GM12891 (cell line): ENCODE measurements at places on chromosomes 5 and 9.

DNA sequence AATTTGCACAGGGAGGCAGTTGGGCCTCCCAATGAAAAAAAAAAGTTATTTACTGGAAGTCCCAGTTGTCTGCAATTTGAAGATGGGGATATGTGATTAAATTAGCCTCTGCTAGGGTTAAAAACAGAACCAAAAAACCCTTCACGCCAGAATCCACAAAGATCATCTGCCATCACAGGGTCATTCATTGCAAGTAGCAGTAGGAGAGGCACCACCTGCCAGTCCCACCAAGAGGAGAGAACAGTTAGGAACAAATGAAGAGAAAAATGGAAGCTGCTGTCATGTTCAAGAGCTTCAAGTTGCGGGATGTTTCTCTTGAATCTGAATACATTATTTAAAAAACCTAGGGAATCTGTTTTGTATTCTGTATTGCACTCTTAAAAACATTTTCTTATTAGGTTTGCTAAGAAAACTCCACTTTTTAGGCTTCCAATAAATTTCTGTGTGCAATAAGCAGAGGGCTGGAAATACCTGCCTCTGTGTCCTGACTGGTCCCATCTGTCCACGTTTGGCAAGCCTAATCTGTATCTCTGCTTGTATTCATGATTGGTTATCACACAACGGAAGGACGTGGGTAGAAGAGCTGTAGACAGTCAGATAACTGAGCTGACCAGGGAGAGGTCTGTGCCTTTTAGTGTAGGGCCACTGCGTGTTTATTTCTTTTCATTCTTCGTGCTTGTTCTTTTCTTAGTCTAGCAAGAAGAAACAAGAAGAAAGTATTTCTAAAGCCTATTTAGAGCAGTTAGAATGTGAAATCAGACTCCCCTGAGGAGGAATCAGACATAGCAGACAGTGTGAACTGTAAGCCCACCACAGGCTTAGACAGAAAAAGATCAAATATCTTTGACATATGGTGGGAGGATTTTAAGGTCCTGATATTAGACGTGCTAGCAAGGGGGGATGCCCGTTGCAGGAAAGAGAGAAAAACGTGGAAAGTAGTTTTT lies 630.6 kb upstream of the SEMA6A start:
- DNase-seq, result no peak

DNA sequence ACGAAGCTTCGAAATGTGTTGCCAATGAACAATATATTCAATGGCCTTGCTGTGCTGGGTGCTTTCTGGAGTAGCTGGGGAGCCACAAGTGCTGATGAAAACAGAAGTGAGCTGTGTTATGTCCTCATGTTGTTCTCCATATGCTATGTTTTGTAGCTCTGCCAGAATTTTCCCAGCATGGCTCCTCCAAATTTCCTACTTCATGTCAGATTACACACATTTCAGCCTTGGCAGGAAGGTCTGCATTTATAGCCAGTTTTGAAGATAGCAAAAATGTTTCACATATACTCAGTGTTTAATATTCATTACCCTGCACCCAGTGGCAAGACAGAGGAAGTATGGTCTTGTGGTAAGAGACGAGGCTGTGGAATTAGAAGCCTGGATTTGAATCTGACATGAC lies 22.6 kb upstream of the NMUR2 start:
- DNase-seq, result no peak

DNA sequence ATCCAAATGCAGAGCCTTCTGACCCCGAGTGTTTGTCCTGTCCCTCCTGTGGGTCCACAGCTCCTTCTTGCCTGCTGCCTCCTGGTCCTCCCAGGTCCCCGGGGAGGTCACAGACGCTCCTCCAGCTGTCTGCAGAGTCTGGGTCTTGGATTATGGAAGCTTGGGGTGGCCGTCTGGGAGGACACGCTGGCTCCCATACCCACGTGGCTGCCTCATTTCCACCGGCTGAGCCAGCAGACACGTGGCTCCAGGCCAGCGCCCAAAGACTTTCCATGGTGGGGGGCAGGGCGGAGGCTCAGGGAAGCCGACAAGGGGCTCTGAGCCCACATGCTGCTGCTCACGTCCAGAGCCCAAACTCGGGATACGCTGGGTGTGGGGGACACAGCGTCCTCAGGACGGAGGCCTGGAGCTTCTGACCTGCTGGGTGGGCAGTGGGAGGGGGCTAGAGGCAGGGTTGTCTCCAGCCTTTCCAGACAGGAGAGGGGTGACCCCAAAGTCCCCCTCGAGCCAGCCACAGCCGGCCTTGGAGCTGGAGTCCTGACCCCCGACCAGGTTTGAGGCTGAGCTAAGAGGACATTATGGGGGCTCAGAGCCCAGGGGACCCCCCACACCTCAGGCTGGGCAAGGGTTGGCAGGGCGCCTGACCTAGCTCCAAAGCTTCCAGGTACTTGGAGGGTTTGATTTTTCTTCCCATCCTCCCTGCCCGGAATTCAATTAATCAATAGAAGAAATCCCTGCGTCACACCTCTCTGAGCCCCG lies 24.2 kb upstream of the RNU6ATAC start:
- DNase-seq, result no peak

DNA sequence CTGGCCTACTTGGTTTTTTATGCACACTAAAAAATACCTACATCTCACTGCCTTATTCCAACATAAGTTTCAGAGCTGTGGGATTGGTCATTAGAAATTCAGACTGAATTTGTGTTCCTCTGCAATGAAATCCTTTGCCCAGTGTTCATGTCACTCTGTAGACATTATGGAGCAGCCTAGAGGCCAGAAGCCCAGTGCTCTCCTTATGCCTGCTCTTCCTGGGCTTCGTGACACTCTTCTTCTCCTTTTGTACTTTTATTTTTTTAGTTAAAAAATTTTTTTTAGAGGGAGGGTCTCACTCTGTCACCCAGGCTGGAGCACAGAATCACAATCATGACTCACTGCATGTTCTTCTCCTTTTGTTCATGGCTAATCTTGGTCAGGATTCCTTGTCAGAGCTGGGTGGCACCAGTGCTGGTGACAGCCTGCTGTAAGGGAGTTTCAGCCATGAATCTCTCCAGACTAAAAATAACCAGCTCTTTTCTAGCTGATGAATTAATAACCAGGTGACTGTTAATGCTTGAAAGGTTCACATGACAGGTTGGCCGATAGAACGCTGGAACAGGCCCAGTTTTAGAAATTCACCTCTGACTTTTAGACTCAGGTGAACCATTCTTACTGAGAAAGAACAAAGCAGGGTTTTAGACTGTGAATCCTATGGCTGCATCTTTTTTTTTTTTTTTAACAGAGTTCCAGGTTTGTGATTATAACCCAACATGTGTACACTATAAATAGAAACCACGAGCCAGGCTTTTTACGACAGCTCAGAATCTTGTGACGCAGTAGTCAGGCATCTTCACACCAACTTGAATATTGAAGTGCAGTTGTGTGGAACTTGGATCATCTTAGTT lies 34.1 kb upstream of the C5orf47 start:
- DNase-seq, result no peak

DNA sequence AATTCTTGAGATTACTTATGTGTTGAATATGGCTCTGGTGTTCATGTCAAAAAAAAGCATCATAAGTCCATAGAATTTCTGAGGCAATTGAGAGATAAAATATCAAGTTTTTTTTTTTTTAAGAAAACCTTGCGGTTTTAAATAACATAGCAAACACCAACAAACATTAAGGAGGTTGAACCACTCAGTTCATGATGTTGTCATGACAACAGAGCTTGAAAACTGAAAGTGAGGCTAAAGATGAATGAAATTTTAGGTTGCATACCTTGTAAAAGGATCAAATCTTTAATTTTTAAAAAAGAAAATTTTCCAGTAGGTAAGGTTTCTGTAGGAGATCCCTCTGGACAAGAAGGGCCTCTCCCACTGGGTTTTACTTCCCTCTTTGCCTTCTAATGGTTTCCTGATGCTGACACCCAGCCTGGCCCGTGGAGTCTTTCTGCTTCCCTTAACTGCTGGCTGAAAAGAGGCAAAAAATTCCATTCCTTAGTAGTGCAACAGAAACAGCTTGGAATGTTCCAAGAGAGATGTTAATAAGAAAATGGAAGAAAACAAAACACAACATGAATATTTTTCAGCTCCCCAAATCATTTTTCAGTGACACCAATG lies 60.0 kb upstream of the FER start:
- no peak for DNase-seq

DNA sequence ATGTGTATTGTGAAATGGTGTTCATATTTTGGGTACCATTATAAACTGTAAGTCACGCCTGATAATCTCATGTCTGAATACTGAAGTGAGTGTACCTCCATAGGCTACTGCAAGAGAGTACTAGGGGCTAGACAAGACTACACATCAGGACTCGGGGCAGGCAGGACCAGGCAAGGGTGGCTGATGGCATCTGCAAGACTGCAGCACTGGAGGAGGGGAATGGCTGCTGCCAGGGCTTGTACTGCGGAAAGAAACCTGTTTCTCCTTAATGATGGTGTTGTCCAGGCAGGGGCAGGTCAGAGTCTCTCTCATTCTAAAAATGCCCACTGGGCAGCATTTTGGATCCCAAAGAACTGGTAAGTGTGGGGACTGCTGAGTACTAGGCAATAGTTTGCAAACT lies 172.5 kb downstream of the RAB3C start:
- DNase-seq, result no peak

- no peak for DNase-seq
These were observed 50.8 kb upstream of the SIMC1 start for GRCh38 chr5:176187276-176188062.

- DNase-seq, result no peak
These were observed 207.0 kb downstream of the AOPEP start for GRCh38 chr9:94933511-94933828.

DNA sequence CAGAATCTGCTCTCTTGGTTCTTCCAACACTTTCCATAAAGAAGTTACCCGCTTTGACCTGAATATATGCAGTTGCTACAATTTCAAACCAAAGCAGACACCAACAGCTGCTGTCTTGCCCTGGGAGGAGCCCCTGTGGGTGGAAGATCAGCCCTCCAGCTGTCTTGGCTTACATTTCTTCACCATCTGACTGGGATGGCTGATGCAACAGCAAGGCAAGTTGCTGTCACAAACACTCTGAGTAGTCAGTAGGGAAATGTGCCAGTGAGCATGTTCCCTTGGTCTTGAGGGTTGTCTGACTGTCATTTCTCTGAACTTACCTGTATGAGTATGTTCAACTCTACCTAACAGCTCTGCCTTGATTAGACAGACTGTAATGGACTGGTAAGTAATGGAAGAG lies 152.9 kb downstream of the SGCD start:
- DNase-seq, result no peak

- DNase-seq, result no peak
These were observed 217.5 kb upstream of the NMUR2 start for GRCh38 chr5:152622628-152623027.

- no peak for DNase-seq
These were observed 274.3 kb downstream of the ISL1 start for GRCh38 chr5:51657340-51658240.

DNA sequence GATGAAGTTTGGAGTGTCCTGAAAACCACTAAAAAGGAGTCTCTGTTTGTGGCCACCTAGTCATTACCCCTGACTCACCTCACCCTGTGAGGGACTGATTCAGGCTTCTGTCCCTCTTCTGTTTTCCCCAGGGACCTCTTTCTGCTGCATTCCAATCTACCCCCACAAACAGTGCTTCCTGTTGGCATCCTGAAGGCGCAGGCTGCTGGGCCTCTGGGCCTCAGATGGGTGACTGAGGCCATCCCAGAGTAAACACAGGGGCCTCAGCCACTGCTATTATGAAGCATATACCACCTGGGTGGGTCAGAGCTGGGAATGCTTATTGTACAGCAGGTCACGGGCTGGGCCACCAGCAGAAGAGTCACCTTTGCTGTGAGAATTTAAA lies 20.0 kb downstream of the MORN5 start:
- no peak for DNase-seq

DNA sequence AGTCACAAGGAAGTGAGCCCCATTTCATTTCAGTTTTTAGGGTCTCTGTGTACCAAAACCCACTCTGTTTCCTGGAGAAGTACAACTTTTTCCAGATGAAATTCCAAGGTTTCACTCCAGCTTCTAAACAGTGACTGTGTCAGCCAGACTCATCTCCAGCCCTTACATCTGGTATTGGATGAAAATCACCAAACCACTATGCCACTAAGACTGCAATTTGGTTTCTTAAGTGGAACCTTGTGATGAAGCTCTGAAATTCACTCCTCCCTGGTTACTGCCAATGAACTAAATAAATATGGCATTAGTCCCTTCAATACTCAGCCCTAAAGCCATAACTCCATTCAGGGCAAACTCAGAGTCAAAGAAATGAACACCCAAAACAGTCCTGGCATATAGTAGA lies 211.2 kb upstream of the DAPK1 start:
- no peak for DNase-seq

GRCh38 chr5:139734539-139734916 lies 61.1 kb upstream of the PSD2 start:
- DNase-seq, result no peak

GRCh38 chr9:14258660-14259239 lies 55.2 kb downstream of the NFIB start:
- DNase-seq, result no peak

DNA sequence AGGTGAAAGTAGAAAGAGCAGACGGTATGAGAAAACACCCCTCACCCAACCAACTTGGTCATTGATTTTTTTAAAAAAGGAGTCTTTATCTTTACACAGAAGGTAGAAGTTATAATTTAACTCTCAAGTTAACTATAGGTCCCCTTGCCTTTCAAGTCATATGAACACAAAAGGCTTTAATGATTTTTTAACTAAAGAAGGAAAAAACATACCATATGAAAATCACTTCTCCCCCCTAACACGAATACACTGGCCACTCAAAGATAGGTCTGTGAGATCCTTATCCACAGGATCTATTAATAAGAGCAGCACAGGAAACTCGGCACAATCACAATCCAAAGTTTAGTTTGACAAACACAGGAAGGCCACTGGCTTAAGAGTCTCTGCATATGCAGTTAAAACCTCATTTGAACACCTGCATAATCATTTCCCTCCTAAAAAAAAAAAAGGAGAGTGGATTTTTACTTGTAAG lies 138.0 kb downstream of the ENC1 start:
- DNase-seq, result no peak

DNA sequence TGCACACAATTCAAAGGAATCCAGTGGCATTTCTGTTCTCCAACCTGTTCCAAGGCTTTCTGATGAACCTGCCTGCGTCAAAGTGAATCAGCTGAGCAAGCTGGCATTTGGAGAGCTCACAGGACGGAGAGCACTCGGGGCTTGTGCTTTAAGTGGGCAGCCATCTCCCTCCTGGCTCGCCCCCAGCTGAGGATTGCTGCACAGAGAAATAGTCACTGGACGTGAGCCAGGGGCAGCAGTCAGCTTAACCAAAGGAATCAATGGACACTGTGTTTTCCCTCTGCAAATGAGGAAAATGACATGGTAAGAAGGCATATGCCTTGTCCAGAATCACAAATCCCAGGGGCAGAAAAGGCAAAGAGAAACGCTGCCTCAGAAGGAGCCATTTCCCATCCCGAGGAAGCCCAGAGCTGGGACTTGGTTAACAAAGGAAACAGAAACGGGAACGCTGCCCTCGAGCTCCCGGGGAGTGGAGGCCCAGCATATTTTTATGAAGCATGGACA lies 299.4 kb downstream of the ZSWIM6 start:
- DNase-seq, result no peak
